T-helper 22 cell (primary cell): ENCODE measurements at places on chromosomes 1 and 21.

GRCh38 chr1:154998818-154999570, 3.6 kb upstream of the ZBTB7B start:
- DNase-seq, result peak; percentile 55

- DNase-seq, result no peak
Measured at GRCh38 chr1:222898191-222898527, 83.3 kb downstream of the DISP1 start.

- DNase-seq, result no peak
Measured at GRCh38 chr1:112894561-112895011, 61.4 kb downstream of the SLC16A1 start.

- DNase-seq, result no peak
Measured at GRCh38 chr1:232260861-232261260, 369.1 kb downstream of the SIPA1L2 start.
